ENCODE measurements at places on chromosomes 5 and 9.

- DNase-seq = no peak
Measured at GRCh38 chr5:81189875-81190498, 43.1 kb upstream of the CKMT2 start.

GRCh38 chr5:113531481-113532159 lies 18.1 kb downstream of the YTHDC2 start:
- DNase-seq = no peak

DNA sequence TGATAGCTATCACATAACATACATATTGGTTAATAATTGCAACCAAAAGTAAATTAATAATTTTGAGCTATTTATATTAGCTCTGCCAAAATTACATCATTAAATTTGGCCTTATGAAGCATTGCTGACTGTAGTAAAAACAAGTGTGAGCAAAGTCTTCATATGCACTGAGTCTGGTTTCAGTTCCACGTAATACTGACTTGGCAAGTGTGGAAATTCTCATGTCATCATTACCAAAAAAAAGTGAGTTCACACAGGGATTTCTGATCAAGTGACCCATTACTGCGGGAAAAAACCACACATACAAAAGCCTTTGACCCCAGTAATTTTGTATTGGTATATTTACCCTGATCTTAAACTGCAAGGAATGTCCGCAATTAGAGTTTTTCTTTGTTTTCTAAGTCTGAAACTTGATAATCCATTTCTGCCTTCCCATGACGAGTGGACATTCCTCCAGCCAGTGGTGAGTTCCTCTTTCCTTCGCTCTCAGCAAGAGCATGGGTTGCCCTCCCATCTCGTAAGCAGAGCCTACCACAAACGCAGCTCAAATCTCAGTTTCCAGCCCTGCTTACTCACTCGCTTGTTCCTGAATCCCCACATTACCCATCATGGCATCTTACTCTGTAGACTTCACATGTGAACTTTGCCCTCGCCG lies 220.2 kb upstream of the DMRT1 start:
- no peak for DNase-seq

DNA sequence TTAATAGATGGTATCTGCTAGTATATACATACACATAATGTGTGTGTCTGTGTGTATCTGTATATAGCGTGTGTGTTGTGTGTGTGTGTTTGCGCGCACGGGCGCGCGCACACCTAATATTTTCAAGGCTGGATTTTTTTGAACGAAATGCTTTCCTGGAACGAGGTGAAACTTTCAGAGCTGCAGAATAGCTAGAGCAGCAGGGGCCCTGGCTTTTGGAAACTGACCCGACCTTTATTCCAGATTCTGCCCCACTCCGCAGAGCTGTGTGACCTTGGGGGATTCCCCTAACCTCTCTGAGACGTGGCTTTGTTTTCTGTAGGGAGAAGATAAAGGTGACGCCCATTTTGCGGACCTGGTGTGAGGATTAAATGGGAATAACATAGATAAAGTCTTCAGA lies 757 bp downstream of the FXN start:
- DNase-seq = peak; percentile 7

- DNase-seq = no peak
Measured at GRCh38 chr5:68290260-68290674, 74.7 kb downstream of the PIK3R1 start.

DNA sequence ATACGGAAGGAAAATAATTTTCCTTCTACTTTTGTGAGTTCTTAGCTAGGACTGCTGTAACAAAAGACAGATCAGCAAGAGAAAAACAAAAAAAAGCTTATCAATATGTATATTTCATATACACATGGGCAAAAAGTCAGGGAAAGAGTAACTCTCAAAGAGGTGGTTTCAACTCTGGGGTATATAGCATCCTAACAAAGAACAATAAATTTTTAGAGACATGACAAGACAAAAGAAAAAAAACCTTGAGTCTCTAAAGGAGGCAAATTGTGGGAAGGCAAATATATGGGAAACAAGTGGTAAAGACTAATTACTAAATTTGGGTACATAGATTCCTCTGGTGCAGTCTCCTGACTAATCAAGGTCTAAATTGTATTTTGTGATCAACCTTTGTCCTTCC lies 93.2 kb downstream of the C5orf15 start:
- no peak for DNase-seq

GRCh38 chr5:116076496-116076895 lies 8.3 kb upstream of the COMMD10 start:
- DNase-seq = no peak

DNA sequence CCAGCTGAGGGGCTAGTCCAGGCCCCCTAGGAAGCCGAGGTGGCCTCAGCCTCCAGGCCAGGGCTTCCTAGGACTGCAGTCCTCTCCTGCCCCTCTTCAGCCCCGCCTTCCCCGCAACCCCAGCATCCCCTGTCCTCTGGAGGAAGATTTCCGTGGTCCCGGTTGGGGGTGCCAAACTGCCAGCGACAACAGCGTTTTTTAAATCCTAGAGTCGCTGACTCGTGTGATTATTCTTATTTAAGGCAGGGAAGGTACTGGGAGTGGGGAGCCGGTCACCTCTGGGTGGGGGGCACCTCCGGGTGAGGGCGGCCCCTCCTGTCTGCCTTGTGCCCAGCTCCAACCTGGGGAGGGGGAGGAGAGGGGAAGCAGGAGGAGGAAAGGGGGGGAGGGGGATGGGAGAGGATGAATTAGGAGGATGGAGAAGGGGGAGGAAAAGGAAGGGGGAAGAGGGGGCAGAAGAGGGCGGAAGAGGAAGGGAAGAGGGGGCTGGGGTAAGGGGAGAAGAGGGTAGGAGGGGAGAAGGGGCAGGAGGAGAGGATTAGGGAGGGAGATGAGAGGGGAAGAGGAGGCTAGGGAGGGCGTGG lies 173.1 kb upstream of the IER5L start:
- DNase-seq = no peak

DNA sequence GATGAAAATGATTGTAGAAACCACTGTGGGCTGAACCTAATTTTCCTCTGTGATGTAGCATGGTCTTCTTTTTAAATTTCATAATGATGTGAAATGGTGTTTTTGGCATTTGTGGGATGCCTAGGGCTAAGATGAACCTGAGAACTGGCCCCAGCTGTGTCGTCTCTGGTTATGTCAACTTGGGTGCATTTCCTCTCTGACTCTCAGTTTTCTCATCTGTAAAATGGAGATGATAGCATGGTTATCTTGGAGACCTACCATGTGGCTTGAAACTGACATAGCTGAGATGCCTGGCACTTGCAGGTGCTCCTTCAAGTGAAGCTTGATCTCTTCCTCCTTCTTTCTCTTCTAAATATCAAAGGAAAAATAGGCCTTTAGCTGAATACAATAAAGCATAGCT lies 77.8 kb downstream of the BOD1 start:
- DNase-seq = no peak

- no peak for DNase-seq
Measured at GRCh38 chr5:39608024-39608423, 183.2 kb upstream of the DAB2 start.

- DNase-seq = no peak
Measured at GRCh38 chr9:35516479-35516878, 26.6 kb downstream of the RUSC2 start.

DNA sequence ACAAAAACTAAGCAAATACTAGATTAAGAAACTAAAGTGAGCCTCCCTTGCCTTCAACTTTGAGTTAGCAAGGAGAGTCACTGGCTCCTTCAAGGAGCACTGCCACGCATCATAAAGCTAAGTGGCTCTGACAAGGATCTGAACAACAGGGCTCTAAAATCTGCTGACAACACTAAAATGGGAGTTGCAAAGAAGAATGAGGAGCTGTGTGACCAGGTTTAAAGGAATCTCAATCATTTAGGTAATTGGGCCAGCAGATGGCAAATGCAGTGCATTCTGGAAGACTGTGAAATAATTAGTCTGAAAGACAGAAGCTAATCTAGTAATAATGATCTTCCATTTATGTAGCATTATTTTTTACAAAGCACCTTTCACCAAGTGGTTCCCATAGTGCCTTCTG lies 297.0 kb upstream of the TAS2R1 start:
- DNase-seq = no peak

DNA sequence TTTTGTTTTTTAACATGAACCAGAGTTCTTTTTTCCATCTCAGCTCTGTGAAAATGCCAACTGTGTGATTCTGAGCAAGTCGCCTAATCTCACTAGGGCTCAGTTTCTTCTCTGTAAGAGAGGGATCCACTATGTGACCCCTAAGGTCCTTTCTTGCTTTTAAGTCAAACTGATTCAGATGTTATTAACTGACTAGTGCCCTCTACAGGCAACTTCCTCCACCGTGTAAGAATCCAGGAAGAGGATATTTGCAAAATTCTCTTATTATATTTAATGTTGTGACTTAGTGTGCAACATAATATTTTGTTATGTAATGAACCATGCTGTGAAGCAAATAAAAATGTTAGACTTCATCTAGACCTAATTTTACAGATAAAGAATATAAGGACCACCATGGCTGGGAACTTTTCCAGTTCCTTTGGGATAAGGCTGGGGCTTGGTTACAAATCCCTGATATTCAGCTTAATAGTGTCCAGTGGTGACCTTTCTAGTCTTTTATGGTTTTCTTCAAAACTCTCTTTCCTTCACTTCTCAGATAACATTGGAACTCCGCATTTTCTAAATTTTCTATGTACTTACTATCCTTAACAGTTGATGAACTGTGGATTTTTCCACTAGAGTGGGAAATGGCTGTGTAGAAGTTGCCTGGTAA lies 244.7 kb downstream of the PIK3R1 start:
- DNase-seq = peak; percentile 28

DNA sequence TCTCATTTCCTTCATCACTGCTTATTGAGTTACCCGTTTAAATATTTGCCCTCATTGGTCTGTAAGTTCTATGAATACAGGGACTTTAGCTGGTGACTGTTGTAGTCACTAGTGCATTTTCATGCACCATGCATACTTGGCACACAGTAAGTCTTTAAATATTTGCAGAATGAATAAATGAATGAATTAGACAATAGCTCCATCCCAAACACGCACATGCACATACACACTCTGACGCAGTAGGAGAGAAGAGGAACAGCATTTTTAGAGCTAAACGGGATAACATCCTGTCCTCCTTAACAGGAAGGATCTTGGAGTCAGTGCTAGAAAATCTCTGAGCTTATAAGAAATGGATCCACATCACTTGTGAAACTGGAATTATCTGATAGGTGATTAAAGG lies 447.7 kb downstream of the KIF4B start:
- no peak for DNase-seq

DNA sequence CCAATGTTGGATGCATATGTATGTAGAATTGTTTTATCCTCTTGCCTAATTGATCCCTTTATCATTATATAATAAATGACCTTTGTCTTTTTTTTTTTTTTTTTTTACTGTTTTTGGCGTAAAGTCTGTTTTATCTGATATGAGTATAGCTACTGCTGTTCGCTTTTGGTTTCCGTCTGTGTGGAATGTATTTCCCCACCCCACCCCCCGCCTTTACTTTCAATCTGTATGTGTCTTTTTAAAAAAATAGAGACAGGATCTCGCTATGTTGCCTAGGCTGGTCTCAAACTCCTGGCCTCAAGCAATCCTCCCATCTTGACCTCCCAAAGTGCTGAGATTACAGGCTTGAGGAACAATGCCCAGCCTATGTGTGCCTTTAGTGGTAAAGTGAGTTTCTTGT lies 11.3 kb downstream of the AHRR start:
- no peak for DNase-seq

- DNase-seq = no peak
Measured at GRCh38 chr9:83280268-83280667, 217.3 kb upstream of the RASEF start.

DNA sequence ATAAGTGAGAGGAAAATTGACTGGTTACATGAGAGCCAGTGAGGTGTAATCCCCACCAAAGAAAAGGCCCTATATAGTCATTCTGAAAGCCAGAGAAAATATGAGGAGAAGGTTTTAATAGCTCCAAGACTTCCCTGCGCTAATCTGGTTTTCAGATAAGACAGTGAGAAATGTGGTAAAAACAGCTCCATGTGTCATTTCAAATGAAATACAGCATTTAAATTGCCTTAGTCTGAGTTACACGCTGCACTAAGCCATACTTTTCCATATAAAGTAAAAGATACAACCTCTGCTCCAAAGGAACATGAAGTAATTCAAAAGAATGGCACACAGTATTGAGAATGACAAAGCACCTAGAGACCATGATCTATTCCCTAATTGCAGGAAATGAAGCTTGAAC lies 378.0 kb upstream of the PDE4D start:
- no peak for DNase-seq

- no peak for DNase-seq
Measured at GRCh38 chr5:135303582-135304173, 95.4 kb downstream of the MACROH2A1 start.

DNA sequence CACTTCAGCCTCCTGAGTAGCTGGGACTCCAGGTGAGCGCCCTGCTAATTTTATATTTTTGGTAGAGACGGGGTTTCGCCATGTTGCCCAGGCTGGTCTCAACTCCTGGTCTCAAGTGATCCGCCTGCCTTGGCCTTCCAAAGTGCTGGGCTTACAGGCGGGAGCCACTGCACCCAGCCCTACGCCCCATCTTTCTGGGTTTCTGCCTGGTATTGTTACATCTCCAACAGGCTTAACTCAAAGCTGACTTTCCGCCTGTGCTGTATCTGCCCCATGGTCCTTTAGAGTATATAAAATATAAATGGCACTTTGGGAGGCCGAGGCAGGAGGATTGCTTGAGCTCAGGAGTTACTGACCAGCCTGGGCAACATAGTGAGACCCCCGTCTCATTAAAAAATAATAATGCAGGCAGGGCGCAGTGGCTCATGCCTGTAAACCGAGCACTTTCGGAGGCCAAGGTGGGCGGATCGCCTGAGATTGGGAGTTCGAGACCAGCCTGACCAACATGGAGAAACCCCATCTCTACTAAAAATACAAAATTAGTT lies 36.5 kb upstream of the GLDC start:
- DNase-seq = no peak

DNA sequence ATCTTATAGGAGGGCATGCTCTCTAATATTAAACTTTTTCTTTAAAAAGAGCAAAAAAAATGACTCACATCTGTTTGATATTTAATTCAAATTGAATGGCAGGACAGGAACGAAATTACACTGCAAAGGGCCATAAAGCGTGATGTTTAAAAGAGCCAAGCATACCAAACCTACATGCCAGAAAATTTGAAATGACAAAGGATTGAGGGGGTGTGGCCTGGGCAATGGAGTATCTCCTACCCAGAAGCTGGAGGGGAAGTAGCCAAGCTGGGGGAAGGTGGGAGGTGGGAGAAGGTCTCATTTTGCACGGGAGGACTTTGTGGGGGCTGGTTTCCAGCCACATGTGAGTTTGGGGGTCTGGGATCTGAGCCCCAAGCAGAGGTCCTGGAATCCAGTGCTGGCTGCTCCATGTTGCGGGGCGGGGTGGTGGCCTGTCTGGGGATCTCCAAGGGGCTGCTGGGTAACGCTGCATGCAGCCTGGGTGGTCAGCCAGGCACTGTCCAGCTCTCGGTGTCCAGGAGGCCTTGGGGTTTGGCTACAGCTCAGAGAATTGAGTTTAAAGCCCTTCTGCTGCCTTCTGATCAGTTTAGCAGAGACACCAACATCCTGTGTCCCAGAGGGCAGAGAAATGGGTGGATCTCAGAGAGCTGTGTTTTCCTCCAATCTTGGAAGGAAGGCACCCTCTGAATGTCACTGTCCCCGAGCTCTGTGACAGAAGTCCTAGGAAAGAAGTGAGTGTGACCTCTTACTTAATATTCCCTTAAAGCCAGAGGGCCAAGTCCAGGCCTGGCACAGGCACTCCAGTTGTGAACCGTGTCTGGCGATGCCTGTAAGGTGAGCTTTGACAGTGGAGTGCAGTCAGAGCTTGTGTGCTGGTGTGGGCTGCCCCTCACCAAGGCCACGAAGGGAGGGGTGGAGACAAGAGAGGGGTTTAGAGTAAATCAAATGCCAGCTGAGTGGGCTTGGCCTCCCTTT lies 7.6 kb downstream of the DCANP1 start:
- no peak for DNase-seq

All from activated T-cell treated with anti-CD3 and anti-CD28 coated beads for 24 hours (primary cell).